ENCODE measurements at places on chromosomes 12 and 14.

DNA sequence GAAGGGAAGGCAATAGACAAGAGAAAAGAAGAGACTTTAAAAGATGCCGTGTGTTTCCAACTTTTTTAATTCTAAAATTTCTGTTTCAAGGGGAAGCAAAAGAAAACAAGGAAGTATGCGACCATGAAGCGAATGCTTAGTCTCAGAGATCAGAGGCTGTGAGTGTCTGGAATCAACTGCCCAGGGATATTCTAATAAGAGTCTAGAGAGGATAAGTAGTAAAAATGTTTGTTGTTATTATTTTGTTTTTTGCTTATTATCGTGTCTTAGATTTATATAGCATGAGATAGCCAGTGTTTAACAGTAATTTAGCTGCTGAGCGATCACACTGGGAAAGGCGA is 421 bp downstream of the FCF1 start:
- DNase-seq, result no peak

- no peak for DNase-seq
Measured at GRCh38 chr14:104087981-104088850, 2.7 kb downstream of the ASPG start.

- no peak for DNase-seq
Measured at GRCh38 chr12:27462851-27463250, 16.3 kb downstream of the SMCO2 start.

DNA sequence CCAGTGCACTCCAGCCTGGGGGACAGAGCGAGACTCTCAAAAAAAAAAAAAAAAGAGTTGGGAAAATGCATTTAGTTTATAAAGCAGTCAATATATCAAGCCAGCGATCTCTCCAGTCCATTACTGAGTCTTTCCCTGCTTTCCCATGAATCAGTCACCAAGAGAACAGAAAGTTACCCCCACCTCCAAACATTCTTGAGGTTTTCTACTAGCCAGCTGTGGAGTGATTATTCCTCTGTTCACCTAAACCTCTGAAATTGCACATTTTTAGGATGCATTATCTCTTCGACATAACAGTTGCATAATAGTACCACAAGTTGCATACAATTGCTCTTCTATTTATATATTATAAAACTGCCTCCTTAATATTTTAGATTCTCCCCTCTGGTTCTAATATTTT is 134.8 kb upstream of the DIO3 start:
- DNase-seq, result no peak

Measured in fibroblast of skin of left quadriceps (primary cell).